ENCODE measurements at places on chromosomes 16 and 17.

GRCh38 chr17:81409190-81409935 lies 14.1 kb downstream of the BAHCC1 start:
- DNase-seq, result no peak

DNA sequence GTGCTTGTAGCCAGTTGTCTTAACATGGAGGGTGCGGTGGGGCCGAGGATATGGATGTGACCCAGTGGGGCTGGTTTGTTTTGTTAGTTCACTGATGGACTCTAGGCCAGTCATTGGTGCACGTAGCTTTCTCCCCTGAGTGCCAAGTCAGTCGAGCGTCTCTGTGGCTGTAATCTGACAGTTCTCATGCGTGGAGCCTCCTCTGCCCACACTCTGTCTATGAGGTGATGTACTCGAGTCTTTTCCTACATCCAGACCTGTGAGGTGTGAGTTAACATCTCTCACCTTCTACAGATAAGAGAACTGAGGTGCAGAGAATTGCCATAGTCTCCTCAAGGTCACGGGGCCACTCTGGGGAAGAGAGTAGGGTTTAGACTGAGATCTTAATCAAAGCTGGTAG lies 90.2 kb downstream of the MARCHF10 start:
- DNase-seq, result no peak

DNA sequence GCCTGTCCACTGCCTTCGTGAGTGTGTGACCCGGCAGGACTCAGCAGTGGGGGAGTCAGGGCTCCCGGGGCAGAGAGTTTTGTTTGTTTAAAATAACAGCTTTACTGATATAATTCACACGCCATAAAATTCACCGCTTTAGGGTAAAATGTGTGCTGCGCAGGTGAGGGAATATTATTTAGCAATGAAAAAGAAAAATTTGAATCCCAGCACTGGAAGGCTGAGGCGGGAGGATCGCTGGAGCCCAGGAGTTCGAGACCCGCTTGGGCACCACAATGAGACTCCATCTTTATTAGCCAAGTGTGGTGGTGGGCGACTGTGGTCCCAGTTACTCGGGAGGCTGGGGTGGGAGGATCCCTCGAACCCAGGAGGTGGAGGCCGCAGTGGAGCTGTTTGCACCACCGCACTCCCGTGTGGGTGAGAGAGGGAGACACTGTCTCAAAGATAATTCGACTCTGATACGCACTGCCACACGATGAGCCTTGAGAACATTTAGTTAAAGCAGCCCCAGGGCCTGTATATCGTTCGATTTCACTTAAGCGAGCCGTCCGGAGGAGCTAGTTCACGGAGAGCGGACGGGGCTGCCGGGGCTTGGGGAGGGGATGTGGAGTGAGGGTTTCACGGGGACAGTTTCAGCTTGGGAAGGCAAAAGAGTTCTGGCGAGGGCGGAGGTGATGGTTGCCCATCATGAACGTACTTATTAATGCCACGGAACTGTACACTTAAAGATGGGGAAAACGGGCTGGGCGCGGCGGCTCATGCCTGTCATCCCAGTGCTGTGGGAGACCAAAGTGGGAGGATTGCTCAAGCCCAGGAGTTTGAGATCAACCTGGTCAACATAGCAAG lies 10.2 kb downstream of the TELO2 start:
- DNase-seq, result no peak

GRCh38 chr17:42322382-42323267 lies 34.3 kb downstream of the STAT5A start:
- peak; percentile 74 for DNase-seq

DNA sequence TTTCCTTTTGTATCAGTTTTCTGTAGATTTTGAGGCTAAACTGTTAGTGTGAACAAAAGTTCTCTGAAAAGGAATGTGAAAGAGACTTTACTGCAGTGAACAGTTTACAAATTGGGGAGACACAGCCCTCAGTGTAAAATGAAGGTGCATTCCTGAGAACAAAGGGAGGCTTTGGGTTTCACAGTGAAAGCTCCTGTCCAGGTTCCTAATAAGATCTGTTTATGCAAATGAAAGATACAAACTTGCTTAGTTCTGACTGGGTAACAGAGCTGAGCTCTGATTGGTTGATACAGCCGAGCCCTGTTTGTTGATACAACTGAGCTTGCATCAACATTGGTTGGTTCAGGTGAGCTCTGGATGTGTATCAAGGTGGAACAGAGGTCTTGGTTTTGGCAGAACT lies 8.3 kb upstream of the CDRT15 start:
- DNase-seq, result no peak

DNA sequence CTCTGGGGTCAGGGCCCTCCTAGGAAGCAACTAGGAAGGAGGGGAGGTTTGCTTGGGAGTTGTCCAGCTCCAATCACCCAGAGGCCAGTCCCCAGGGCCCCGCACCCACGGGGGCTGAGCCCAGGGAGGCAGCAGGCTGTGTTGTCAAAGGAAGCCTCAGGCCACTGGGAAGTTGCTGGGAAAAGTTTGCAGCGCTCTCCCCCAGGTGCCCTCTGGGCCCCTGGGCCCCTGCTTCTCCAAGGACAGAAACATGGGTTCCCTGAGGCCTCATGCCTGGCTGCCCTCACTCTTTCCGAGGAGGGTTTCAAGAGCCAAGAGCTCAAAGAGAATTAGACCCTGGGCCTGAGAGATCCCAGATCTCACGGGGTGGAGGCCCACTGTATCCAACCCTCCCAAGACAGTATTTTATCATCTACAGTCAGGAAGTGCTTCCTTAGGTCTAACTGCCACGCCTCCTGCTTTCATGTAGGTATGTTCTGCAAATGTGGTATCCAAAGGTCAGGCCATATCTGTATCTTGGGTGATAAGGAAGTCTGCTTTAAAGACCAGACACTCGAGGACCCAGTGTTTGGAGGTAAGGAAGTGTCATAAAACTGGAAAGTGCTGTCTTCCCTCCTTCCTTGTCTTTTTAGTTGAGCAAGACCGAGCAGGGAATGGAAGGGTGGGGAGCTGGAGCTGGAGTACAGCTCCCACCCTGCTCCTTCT lies 44.2 kb upstream of the ZNF423 start:
- no peak for DNase-seq

GRCh38 chr17:78940708-78941107 lies 15.5 kb upstream of the TIMP2 start:
- DNase-seq, result no peak

- no peak for DNase-seq
These were observed 5.5 kb downstream of the CYLD start for GRCh38 chr16:50747207-50747956.

DNA sequence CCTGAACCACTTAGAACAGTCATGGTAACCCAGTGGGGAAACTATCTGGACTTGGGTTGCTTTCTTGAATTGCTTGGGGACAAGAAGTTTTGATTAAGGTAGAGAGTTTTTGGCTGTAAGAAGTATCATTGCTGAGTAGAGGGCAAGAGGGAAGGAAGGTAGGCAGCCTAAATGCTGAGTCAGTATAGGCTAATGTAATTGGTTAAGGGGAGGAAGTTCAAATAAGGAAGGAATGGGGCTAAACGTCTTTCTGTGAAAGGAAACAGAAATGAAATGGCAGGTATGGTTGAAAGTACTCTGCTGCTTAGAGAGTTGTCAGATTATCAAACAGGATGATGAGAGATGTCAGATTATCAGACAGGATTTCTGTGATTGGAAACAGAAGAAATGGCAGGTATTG lies 20.3 kb downstream of the KPNB1 start:
- no peak for DNase-seq

DNA sequence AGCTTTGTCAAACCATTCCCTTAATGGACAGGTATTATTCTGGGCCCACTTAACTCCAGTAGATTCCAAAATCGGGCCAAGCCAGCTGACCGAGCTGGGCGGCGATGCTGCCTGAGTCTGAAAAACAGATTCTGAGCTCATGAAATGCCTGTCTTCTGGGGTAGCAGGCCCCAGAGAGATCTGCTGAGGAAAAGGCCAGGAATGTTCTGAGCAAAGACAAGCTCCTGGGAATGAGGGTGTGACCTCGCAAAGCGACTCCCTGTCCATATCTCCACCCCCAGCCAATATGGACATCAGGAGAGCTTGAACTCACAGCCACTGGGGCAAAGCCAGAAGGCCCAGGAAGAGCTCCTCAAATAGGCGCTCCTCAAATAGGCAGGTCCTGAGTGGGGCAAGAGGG lies 23.7 kb downstream of the ZNF423 start:
- DNase-seq, result no peak

- no peak for DNase-seq
These were observed 43.6 kb downstream of the SRCIN1 start for GRCh38 chr17:38562215-38562569.

- DNase-seq, result no peak
These were observed 55.7 kb downstream of the TAOK1 start for GRCh38 chr17:29445844-29446243.

DNA sequence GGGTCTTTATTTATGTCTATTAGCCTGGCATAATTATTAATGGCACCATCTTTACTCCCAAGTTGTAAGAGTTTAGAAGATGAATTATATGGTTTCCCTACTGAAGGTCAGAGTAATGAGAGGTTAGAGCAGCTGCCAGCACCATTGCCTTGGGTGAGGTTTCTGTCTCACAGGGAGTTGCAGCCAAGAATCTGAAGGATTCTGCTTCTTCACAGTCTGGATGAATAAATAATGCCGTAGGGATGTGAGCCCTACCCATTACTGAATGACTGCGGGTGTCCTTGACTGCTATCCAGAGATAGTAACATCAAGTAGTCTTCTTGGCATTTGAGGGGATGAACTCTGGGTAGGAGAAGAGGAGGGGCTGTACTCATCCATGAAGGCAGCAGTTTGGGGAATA lies 52.8 kb upstream of the SMIM36 start:
- DNase-seq, result no peak

DNA sequence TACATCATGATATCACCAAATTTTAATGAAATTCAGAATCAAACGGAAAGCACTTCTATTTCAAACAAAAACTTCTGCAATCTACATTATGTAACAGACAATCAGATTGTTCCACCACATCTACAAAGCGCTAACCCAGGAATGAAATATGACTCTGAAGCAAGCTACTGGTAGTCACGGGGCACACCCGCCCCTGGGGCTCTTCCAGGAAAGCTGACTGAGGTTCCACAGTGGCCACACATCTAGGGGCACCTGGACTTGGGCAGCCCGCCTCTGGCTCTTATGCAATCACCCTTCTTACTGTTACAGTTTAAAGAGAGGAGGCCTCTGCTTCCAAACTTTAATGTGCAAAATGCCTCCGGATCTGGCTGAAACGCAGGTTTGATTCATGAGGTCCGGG lies 27.5 kb downstream of the ZCCHC14 start:
- DNase-seq, result peak; percentile 71

GRCh38 chr17:74006371-74006770 lies 197.1 kb upstream of the RPL38 start:
- DNase-seq, result no peak

DNA sequence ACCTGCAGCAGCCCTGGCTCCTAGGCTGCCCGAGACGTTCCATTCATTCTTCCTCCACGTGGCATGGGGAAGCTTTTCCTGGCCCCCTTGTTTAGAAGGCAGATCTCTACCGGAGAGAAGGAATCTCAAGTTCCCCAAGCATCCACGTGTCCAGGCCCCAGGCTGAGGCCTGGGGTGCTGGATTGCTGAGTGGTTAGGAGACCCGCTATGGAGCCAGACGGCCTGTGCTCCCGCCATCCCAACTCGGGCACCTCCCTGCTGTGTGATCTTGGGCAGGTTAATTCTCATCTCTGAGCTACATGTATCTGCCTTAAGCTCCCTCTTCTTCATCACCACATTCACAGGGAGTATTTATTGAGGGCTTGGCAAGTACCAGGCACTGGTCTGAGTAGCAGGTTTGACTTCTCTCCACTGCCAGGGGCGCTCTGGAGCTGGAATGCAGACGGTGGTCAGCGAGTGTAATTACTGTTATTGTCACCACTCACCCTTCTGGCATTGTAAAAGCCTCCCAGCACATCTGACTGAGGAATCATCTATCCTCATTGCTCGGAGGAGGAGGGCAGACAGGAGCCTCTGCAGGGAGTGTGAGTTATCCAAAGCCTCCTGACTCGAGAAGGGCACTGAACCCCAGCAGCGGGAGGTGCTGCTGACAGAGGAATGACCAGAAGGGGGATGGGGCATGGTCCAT lies 1.1 kb upstream of the ADGRG1 start:
- peak; percentile 95 for DNase-seq

- no peak for DNase-seq
These were observed 386 bp downstream of the CIAO3 start for GRCh38 chr16:740459-740763.

GRCh38 chr17:47852113-47852949 lies 1.4 kb upstream of the SP6 start:
- no peak for DNase-seq

DNA sequence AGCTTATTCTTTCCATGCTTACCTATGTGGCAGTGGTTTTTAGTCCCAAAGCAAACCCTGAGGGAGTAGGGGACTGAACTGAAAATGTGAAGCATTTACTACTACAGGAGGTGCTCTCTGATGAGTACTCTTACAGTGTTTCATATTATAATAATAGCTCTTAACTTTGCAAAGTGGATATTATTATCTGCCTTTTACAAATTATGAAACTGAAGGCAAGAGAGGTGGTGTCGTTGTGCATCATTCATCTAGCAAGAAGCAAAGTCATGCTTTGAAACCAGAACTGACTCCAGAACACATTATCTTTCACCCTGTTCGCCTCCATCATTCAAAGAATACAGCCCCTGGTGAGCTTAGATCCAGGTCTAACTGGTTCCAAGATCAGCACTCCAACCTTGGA lies 8.2 kb upstream of the KCNH6 start:
- no peak for DNase-seq

- no peak for DNase-seq
These were observed 12.3 kb downstream of the TMEM100 start for GRCh38 chr17:55710410-55710809.

DNA sequence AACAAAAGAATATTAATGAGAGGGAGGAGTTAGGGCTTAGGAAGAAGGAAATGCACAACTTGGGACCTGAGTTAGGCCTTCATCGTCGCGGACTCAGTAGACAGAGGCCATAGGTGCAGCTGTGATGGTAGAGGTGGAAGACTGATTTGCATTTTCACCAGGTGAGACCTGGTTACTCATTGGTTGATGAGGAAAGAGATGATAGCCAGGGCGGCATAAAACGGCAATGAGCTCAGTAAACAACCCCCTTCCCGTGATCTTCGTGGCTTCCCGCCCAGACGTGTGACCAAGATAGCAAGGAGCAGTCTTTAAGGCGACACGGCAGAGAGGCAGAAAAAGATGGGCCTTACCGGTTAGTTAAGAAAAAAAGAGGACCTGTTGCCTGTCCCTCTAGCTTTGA lies at the start of gene TMC5:
TMC5 (plus strand) TSS at position 244 of the 400 bp plus-strand sequence. CDS start 22,156 bp downstream, outside the sequence.
- DNase-seq, result no peak

GRCh38 chr16:3017344-3017743 lies 639 bp downstream of the CLDN6 start:
- no peak for DNase-seq

Measured in NCI-H226 (cell line).